ENCODE measurements at places on chromosomes 16 and 17. TPM values are rescaled to one million over a fixed set of nuclear protein-coding genes. Genes with fewer than 3 reads are reported as not detected.

DNA sequence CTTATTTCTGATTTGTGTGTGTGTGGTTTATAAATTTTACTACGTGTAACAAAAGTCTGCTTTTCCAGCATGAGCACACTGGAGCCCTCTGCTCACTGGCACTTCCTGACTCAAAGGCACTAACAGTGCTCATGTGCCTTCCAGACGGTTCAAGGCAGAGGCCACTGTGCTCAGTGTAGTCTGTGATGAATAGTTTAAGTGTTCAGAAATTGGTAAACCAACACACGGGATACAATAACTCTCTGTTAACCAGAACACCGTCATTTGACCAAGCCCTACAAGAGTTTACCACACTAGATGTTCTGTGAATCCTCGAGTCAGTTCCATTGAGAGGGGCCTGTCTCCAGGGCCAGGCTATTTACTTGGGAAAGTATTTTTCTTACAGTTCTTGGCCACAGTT is 191.9 kb downstream of the MRTFB start:
- DNase-seq, result no peak

GRCh38 chr17:27540318-27541101 is 84.3 kb downstream of the KSR1 start:
- DNase-seq, result peak; percentile 66

DNA sequence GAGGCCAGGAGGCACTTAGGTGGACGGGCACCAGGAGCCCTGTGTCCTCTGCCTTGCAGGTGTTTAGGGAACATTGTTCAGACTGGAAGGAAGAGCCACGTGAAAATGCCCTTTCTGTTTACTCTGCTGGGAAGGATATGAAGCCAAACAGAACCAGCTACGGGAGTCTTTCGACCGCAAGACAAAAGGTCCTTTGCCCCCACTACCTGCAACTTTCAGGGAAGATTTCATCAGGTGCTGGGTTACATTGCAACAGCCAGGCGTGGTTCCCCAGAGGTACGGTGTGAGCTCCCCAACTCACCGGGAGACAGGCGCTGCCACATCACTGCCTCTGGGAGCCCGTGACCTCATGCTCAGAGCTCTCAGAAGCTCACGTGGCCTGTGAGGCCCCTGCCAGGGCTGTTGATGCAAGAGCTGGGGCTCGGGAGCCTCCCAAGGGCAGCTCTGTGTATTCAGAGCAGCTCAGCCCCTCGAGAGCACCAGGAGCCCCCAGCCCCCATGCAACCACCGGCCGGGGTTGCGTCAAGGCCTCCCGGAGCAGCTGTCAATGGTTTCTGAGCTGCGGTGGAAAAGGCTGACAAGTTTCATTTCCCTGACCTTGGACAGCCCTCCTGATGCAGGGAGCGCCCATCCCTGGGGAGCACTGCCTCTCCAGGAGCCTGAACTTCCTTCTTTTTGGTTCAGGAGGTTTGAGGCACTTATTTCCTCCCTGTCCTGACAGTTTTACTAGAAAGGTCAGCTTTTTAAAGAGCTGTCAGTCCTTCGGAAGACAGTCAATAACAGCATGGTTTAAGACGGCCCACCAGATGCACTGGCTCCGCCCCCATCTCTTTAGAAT is 42.1 kb downstream of the TBC1D16 start:
- peak; percentile 99 for DNase-seq

- no peak for DNase-seq
These were observed 43.5 kb downstream of the LYRM9 start for GRCh38 chr17:27849474-27850185.

The DPEP1 gene
- polyA plus RNA-seq, result 52.2 TPM

Data from HepG2 (cell line).